ENCODE measurements at places on chromosomes 6 and 20.

- DNase-seq: no peak
Observed at GRCh38 chr20:41452226-41452625, 85.6 kb upstream of the EMILIN3 start.

- DNase-seq: peak; percentile 55
Observed at GRCh38 chr6:148525453-148525852, 182.8 kb downstream of the SASH1 start.

- no peak for DNase-seq
Observed at GRCh38 chr6:22748681-22749080, 179.3 kb downstream of the HDGFL1 start.

DNA sequence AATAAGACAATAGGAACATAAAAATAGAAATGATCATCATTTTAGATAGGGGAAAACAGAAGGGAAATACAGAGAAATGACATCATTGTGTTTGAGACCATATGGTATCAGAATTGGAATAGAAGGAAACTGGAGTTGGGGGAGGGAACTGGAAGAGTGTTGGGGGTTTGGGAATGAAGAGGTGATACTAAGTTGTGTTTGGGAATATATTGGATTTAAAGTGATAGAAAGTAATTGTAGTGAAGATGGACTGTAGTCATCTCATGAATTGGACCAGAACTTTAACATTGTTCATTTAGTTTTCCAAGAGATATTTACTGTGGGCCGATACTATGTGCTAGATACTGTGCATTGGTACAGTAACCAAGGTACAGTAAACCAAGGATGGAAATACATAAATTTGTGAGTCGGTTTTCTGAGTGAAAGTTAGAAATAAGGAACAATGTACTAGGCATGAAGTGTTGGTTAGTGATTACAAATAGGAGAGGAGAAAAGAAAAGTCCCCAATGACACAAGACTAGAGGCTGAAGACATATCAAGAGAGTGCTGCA, 32.3 kb downstream of the KCNQ5 start:
- no peak for DNase-seq

- DNase-seq: no peak
Observed at GRCh38 chr20:36773107-36773596, 411 bp downstream of the DSN1 start.

GRCh38 chr6:13098793-13099570, 229.4 kb downstream of the TBC1D7 start:
- DNase-seq: no peak

GRCh38 chr6:125013938-125014660, 51.9 kb downstream of the RNF217 start:
- DNase-seq: no peak
